ENCODE measurements at places on chromosomes 7 and 10. TPM values are rescaled to one million over a fixed set of nuclear protein-coding genes. Genes with fewer than 3 reads are reported as not detected.

DNA sequence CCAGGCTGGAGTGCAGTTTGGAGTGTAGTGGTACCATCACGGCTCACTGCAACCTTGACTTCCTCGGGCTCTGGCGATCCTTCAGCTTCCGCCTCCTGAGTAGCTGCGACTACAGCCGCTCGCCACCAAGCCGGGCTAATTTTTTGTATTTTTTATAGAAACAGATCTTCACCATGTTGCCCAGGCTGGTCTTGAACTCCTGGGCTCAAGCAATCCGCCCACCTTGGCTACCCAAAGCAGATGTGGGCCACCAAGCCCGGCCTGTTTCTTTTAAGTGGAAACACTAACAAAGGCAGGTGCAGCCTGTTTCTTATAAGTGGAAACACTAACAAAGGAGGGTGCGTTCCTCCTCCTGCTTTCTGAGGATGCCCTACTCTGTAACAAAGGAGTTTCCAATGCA lies 18.2 kb downstream of the PRF1 start:
- no peak for DNase-seq

DNA sequence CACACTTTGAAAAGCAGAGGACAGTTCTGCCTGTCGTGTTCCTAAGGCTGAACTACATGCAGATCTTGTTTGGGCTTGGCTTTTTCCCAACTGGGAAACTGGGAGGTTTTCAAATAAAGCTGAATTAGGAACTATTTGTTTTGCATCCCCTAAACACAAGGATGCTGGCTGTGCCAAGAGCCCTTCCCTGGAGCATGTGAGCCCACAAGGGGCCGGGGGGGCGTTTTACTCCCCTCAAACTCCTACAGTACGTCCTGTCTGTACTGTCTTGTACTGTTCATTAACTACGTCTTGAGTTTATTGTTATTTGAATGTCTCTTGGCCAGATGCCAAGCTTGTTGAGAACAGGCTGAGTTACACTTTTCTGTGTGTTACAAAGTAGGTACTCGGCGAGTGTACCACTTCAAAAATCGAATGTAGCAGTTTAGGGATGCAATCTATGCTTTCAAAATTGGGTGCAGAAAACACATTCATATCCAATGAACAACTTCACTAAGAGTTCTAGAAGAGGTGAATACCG lies 94.9 kb downstream of the GFRA1 start:
- DNase-seq, result no peak

RAPGEF5 gene
- 1.1 TPM for total RNA-seq

DNA sequence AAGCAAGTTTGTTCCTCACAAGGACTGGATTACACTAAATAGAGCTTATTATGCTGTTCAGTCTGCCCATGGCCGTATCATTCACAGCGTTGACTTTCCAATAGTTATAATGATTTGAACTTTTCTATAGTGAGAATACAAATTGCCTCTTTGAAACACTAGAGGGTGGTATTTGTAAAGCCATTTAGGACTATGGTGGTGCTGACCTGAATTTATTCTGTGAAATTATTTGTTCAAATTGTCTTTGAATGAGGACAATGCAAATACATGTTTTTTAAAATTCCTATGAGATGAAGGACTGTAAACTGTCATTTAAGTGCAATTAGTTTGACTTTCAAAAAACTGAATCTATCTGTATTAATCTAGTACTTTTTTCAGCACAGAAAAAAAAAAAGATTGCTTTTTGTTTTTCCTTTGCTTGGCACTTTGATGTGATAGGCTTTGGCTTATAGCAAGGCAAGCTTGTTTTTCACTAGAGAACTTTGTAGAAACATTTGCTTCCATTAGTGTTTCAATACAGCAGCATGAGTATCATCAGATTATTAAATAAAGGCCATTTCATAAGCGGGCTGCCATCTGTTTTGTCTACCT lies 122.7 kb upstream of the TMEM229A start:
- no peak for DNase-seq

GRCh38 chr7:44182827-44183226 lies 6.4 kb downstream of the GCK start:
- DNase-seq, result no peak

LMOD2 gene
- not detected for total RNA-seq

GRCh38 chr7:45067582-45067981 lies 21.2 kb downstream of the NACAD start:
- no peak for DNase-seq

GRCh38 chr7:22802426-22802825 lies 20.2 kb downstream of the TOMM7 start:
- no peak for DNase-seq

DNA sequence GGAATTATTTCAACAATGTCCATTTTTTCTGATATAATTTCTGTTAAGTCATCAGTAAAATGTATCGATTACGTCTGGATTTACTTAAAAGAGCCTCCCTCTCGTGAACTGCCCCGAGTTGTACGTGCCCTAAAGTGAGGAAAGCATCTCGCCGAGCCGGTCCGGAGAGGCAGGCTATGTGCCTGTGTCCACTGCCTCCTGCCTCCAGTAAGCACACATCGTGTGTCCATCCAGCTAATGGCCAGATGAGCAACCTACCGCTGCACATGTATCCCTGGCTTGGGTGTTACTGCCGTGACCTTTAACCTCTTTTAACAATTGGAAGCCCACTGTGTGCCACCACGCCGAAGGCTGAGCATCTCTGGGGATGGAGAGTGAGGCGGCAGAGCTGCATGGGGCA lies 23.2 kb upstream of the DNAJB6 start:
- DNase-seq, result no peak

DNA sequence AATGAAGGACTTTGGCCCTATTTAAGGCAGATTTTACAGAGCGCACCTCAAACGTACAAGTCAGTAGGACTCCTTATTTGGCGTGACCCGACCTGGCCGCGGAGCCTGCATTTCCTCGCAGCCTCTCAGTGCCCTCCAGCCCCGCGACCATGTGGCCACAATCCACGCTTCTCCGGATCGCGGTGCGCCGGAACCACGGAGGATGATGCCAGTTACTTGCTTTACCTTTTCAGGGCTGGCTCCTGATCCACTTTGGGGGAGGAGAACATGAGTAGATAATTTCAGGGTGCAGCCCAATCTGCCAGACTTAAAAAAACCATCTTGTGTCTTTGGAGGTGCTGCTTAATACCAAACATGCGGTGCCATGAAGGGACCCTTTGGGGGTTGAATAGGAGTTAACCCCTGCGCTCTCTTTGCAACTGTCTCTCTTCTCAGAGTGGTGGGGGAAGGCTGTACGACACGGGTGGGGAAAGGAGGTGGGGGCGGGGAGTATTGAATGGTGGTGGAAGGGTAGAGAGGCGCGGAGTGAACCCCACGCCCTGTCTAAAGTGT lies 1.5 kb downstream of the FRAT1 start:
- DNase-seq, result no peak

DNA sequence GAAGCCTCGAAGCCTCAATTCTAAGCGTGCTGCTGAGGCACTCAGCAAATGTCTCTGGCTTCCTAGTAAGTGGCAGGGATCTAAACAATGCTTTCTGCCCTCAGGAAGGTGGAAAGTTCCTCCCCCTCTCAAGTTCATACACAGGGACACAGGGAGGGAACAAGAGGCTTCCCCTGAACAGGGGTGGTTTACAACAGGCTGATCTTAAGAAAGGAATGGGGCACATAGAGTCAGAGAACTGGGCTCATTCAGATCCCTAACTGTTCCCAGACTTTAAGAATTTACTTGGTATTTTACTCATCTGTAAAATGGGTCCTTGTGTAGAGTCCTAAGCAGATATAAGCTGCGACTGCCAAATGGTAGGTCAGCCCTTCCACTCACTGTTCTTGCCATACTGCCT lies 2.5 kb downstream of the TNS3 start:
- no peak for DNase-seq

- DNase-seq, result peak; percentile 26
Observed at GRCh38 chr10:110387983-110388686, 83.4 kb upstream of the SMNDC1 start.

DNA sequence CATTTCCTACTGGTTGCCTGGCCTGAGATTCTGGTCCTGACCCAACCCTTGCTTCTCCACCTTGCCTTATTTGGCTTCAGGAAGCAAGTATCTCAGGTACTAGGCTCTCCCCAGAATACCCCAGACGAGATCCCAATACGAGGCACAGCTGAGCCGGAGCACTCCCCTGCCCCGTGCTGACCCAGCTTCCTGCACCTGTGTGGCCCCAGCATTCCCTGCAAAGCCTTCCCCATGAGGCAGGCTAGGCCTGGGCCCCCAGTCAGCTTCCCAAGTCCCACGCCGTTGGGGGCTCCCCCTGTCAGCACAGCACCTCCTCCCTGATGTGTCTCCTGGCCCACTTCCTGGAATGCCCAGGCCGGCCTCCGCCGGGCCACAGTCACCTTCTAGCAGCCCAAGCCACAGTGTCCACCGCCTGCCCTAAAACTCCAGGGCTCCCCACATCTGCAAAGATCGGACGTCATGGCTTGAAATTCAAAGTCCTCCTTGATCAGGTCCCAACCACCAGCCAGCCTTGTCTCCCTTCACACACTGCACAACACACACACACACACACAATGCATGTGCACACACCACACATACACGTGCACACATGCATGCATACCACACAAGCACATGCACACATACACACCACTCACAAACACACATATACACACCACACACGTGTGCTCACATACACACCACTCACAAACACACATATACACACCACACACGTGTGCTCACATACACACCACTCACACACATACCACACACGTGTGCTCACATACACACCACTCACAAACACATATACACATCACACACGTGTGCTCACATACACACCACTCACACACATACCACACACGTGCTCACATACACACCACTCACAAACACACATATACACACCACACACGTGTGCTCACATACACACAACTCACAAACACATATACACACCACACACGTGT lies 78.9 kb upstream of the FOXK1 start:
- DNase-seq, result no peak

- DNase-seq, result peak; percentile 12
Observed at GRCh38 chr7:101399759-101400158, 37.1 kb downstream of the COL26A1 start.

- DNase-seq, result no peak
Observed at GRCh38 chr10:43260911-43261577, 5.8 kb downstream of the RASGEF1A start.

TAS2R5 gene
- not detected for total RNA-seq

GRCh38 chr7:516216-516605 lies 3.4 kb downstream of the PDGFA start:
- DNase-seq, result peak; percentile 14

- no peak for DNase-seq
Observed at GRCh38 chr10:91705948-91706670, 73.2 kb upstream of the PPP1R3C start.

- peak; percentile 28 for DNase-seq
Observed at GRCh38 chr7:94561841-94562514, 52.4 kb downstream of the CASD1 start.

DNA sequence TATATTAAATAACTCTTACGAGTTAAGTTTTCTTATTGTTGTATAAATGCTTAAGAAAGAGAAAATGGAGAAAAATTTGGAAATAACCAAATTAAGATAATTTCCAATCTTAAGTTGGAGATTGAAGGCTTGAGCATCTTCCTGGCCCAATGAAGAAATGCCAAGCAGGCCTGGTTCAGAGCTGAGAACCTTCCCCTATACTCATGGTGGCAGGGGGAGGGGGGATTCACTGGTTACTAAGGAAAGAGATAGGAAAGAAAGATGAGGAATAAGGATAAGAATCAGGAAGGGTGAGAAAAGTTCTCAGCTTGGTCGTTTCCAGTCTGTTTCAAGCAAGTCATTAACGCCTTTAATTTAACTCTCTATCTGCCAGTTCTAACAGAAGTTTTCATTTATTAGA lies 166.2 kb downstream of the AVL9 start:
- DNase-seq, result no peak

OR2A7 gene
- not detected for total RNA-seq

GRCh38 chr10:124996854-124997215 lies 54.9 kb downstream of the ZRANB1 start:
- DNase-seq, result no peak

DNAJB12 gene
- 38.9 TPM for total RNA-seq

- no peak for DNase-seq
Observed at GRCh38 chr10:70343312-70343711, 39.1 kb downstream of the LRRC20 start.

GRCh38 chr10:122669045-122669444 lies 30.6 kb downstream of the C10orf120 start:
- DNase-seq, result no peak

NUTM2E gene
- 0.24 TPM for total RNA-seq

INHBA gene
- total RNA-seq, result 29.9 TPM

GRCh38 chr10:119178372-119179119 lies at the start of gene PRDX3:
Gene PRDX3 (minus strand): TSS chr10:119178812. CDS start chr10:119178790, 22 bp downstream.
- peak; percentile 81 for DNase-seq

GRCh38 chr7:82071468-82071867 lies 301.6 kb upstream of the HGF start:
- DNase-seq, result no peak

DNA sequence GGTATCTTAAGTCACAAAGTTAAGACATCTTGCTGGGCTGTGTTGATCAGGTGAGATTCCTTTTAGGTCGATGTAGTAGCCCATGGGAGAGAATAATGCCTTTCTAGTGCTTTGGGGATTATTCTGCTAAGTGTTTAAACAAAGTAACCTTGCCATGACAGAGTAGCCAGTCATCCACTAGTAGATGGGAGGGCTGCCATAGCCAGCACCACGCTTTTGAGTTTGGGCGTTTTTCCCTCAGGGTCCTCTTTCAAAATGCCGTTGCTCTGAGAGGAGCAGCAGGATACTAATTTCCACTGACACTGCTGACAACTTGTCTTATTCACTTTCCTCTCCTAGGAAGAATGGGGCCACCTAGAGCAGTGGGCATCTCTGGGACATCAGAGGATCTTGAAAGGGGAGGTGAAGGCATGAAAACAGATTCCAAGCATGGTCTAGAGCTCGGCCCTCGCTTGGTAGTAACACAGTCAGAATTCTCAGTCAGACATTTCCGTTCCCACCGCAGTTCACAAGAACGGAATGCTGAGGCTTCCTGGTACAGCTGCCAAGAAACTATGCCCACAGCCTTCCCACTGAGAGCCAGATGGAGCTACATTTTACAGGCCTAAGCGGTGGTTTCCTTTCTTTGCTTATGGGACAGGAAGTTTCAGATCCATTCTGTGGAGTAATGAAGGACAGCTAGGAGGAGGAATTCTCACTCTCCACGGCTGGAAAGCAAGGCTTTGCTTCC lies 15.3 kb upstream of the RSU1 start:
- DNase-seq, result peak; percentile 90

- DNase-seq, result no peak
Observed at GRCh38 chr7:6111041-6111440, 79.9 kb downstream of the ANKRD61 start.

- DNase-seq, result no peak
Observed at GRCh38 chr7:5230265-5231067, 40.4 kb downstream of the WIPI2 start.

TLX1 gene
- not detected for total RNA-seq

PTPRN2 gene
- 0.15 TPM for total RNA-seq

OR6B1 gene
- total RNA-seq, result not detected

PRLHR gene
- not detected for total RNA-seq
